ENCODE measurements at places on chromosomes 2 and 18.

DNA sequence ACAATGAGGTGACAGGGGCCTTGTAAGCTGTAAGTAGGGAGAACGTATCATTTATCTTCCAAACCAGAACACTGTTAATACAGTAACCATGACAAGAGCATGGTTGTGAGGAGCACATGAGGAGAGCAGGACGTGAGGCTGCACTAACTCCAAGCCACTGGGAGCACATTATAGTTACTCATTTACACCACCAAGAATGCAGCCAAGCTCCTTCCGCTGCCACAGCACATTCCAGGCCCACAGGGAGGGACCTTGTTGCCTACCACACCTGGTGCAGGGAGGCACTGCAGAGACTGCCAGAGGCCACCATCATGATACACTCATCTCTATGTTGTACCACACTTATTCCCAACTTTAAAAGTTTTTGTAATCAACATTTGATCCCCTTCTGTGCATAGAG lies 13.5 kb upstream of the SFXN5 start:
- DNase-seq, result no peak

DNA sequence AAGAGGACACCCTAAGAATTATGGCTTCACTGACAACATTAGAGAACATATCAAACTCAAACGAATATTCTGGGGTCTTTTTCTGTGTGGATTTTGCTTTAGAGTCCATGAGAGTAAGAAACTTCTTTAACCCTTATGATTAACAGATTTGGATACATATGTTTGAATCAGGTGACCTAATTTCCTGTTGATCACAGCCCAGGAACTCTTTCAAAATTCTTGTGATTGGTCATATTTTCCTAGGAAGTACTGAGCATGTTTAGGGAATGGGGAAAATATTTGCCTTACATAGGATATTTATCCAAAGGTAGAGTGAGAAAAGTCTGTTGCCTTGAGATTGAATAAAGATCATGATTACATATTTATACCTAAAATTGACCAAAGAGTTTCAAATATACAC lies 160.0 kb downstream of the KCNH7 start:
- DNase-seq, result no peak

GRCh38 chr2:118519511-118519910 lies 327.9 kb downstream of the EN1 start:
- no peak for DNase-seq

GRCh38 chr2:21198637-21199036 lies 74.9 kb downstream of the TDRD15 start:
- DNase-seq, result no peak

DNA sequence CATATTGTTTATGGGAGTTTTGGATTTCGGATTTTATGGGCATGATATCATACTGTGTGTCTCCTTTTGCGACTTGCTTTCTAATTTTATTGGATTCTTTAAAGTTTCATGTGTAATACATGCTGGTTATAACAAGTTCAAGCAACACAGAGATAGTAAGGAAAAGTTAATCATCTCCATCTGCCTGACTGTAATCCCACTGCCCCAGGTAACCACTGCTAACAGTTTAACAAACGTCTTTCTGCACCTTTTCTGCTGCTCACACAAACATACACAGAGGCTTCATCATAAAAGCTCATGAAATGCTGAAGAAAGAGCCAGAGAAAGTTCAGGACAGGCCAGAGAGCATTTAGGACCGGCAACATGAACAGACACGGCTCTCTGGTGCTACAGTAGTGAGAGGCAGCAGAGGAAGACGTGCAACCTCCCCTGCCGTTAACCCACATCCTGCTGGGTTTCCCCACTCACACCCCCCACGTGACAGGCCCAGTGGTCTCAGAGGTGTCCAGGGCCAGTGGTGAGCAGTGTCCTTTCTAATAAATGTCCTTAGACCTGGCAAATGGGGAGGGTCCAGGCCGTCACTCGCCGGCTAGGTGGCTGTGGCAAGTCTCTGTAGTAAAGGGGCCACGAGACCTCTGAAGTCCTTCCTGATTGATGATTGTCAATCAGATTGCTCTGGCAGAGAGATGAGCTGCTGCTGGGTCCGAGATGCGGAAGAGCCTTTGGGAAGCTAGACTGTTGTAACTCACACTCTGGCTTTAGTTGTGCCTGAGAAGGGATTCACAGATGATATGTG lies 43.0 kb upstream of the SLC1A4 start:
- peak; percentile 61 for DNase-seq

All from activated B cell treated with CpG ODN at 0.5 μM for 24 hours (primary cell).